ENCODE measurements at places on chromosomes 11 and 22.

DNA sequence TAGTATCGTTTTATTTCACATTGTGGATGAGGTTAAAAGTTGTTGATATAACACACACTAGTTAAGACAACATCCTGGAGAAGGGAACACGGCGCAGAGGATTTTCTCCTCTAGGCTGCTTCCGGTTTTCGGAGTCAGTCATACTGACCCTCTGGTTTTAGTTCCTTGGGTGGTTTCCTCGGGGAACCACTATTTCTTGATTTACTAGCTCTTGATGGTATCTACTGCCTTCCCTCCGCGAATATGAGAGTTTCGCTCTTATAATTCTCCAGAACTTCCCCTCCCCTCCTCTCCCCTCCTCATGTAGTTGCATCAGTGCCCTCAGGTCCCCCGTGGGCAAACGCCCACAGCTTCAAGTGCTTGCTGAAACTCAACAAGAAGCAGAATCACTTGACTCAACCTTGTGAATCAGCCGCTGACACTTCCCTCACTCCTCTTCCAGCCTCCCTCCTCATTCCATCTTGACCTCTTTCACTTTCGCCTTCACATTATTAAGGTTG, 15.9 kb upstream of the APOBEC3A start:
- no peak for DNase-seq

- DNase-seq = no peak
These were observed 123.4 kb downstream of the CTTN start for GRCh38 chr11:70521475-70522308.

DNA sequence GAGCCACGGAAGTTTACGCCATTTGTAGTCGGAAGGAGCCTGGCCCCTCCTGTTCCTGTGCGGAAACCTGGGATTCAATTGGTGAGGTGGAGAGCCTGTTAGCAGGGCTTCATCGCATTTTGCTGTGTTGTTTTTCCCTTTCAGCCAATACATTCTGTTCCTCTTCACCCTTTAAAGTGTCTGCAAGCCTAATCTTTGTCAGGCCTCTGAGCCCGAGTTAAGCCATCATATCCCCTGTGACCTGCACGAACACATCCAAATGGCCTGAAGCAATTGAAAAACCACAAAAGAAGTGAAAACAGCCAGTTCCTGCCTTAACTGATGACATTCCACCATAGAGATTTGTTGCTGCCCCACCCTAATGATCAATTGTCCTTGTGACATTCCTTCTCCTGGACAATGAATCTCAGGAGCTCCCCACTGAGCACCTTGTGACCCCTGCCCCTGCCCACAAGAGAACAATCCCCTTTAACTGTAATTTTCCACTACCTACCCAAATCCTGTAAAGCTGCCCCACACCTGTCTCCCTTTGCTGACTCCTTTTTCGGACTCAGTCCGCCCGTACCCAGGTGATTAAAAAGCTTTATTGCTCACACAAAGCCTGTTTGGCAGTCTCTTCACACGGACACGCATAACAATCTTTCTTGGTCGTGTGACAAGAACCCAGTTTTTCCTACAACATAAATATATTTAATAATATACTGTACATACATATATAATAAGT, 37.1 kb upstream of the MMP12 start:
- DNase-seq = no peak

DNA sequence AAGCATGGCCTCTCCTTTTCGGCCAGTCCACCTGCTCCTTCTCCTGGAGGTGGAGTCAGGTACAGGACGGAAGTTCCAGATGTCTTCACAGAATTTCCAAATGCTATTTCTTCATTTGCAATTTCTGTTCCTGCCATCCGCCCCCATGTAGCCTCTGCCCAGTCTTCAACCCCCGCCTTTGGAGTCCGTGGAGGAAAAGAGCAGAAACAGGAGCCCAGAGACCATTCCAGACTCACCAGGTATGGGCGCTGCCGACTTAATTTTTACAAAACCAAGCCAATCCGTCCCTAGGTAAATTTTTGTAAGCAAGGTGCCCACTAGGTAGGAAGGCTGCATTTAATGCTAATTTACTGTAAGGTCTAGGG, 28.9 kb downstream of the RELT start:
- DNase-seq = no peak

- no peak for DNase-seq
These were observed 1.1 kb upstream of the CLTCL1 start for GRCh38 chr22:19292458-19293230.

- DNase-seq = no peak
These were observed 201.3 kb downstream of the TMEM135 start for GRCh38 chr11:87239001-87239400.

DNA sequence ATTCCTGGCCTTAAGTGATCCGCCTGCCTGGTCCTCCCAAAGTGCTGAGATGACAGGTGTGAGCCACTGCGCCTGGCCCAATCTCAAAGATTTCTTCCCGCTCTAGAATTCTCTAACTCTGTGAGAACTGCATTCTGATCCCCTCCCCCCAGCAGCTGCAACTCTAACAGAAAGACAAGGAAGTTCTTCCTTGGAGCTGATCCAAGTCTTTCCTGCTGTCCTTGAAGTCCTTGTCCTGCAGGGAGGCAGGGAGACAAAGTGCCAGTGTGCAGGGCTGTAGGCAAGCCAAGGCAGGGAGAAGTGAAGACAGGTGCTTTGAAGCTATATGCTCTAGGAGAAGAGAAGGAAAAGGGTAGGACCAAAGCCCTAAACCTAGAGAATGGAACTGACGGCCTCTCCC, 9.5 kb upstream of the GGA1 start:
- no peak for DNase-seq

GRCh38 chr11:43492701-43493100, 134.0 kb downstream of the TTC17 start:
- no peak for DNase-seq

DNA sequence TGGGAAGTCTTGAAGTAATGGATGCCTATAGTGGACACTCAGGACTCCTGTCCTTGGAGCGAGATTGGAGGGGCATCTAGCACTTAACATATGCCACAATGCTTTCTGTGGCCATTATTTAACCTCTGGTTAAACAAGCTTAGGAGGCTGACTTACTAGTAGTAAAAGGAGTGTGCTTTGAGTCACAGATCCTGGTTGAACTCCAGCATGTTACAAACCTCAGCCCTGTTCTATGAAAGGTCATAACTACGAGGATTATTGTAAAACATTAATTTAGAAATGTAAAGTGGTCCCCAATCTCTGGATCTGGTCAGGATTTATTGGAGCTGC, 1.1 kb upstream of the LBHD1 start:
- DNase-seq = no peak

- DNase-seq = no peak
These were observed 17.3 kb upstream of the FGF19 start for GRCh38 chr11:69721106-69721505.

GRCh38 chr11:43690929-43691725, 10.6 kb downstream of the HSD17B12 start:
- DNase-seq = no peak

- DNase-seq = no peak
These were observed 35.5 kb upstream of the ST14 start for GRCh38 chr11:130124096-130124495.

DNA sequence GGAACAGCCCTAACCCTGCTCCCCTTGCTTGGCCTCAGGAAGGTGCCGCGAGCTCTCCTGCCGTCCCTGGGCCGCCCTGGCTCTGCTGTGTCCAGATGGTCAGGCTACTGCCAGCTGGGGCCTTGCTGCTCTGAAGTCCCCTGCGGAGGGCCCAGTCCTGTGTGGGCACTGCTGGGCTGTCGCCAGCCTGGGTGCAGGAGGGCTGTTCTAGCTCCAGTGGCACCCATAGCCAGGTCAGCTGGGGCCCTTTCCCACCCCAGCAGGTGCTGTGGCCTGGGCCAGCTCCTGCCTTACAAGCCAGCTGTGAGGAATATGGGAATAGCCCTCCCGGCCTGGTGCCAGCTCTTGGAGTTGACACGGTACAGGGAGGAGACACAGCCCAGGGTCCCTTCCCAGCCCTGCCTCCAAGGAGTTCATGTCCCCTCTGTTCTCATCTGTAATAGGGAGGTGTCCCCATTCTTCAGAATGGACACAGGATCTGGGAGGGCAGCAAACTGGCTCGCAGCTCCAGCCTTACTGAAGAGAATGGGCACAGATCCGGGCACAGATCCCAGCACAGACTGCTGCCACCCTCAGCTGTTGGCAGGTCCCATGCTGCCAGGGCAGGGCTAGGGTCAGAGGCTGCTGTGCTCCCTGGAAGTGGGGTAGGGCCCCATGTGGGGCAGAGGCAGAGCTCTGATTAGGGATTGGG, 3.9 kb downstream of the DERL3 start:
- DNase-seq = peak; percentile 72

DNA sequence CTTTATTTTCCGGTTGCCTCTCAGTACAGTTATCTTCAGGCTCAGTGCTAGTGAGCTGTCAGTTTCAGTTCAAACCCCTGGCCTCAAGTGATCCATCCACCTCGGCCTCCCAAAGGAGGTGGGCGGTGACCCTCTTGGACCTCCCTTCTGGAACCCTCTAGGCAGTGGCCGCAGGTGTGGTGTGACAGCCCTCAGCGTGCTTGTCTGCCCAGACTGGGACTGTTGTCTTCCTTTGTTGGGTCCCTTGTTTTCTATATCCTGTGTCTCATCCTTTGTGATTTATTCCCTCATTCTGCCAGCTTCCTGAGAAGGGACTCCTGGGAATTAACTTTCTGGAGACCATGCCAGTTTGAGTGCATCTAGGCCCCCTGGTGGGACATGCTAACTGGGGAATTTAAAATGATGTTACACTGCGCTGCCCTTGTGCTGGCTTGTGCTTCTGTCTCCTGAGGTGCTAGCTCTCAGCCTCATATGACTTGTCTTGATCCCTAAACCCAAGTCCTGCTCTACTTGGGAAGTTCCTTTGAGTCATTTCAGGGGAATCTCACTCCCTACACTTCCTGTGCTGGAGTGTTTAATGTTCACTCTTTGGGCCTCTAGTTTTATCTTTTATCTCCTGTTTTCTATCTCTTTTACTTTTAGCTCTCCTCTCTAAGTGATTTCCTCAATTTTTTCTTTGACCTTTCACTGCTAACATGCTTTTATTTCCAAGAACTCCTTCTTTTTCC, 19.4 kb downstream of the MED15 start:
- DNase-seq = no peak

DNA sequence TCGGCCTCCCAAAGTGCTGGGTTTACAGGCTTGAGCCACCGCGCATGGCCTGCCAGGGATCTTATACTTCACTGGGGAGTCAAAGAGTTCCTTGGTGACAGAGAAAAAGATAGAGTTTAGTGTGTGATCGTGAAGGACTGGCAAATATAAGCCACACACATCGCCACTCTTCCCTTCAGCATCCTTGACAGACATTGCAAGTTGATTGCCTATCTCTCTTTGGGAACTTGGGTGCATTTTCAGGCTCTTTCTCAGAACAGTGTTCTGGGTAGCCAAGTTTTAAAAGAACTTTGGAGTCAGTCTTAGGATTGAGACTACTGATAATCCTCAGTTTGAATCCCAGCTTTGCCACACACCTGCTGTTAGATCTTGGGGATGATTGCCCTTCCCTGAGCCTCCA, 19.8 kb downstream of the MIAT start:
- DNase-seq = no peak

- no peak for DNase-seq
These were observed 112.0 kb downstream of the ARL14EP start for GRCh38 chr11:30434901-30435300.

- DNase-seq = peak; percentile 77
These were observed 495.8 kb downstream of the BRD1 start for GRCh38 chr22:49331878-49332277.

DNA sequence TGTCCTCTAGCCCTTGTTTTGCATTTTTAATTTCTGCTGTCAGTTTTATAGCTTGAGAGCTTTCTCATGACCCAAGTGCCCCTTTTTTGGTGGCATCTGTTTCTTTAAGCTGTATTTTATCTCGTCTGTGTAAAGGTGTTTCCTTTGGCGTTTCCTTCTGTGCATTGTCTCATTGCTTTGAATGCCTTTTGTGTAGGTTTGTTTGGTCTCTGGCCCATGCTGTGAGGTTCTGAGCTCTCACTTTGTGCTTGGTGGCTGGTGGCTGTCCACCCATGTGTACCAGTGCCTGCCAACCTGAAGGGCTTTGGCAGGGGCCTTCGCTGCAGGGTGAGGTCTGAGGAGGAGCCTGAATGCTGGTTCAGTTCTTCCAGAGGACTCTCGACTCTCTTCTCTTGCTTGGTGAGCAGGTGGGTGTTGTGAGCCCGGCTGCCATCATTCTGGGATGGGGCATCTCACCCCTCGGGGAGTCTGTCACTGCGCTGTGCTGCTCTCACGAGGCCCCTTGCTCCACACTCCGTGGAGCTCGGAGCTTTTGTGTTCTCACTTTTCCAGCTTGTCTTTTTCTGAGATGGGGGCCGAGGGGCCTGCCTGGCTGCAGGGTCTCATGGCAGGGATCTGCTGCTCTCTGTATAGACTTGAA, 14.9 kb downstream of the AP2A2 start:
- DNase-seq = no peak

DNA sequence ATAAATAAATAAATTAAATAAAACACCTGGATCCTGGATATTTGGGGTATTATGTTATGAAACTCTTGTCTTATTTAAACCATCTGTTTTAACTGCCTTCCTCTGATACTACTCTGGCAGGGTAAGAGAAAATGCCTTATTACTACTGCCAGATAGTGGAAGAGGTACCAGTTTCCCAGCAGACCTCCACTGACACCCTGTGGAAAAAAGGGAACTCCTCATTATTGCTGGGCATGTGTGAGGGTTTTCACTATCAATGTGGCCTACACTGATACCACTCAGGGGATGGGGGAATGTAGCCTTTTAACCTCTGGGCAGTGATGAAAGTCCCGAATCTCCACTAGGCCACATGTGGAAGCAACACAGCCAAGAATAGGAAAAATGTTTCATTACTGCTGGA, 121.0 kb downstream of the LUZP2 start:
- DNase-seq = no peak

DNA sequence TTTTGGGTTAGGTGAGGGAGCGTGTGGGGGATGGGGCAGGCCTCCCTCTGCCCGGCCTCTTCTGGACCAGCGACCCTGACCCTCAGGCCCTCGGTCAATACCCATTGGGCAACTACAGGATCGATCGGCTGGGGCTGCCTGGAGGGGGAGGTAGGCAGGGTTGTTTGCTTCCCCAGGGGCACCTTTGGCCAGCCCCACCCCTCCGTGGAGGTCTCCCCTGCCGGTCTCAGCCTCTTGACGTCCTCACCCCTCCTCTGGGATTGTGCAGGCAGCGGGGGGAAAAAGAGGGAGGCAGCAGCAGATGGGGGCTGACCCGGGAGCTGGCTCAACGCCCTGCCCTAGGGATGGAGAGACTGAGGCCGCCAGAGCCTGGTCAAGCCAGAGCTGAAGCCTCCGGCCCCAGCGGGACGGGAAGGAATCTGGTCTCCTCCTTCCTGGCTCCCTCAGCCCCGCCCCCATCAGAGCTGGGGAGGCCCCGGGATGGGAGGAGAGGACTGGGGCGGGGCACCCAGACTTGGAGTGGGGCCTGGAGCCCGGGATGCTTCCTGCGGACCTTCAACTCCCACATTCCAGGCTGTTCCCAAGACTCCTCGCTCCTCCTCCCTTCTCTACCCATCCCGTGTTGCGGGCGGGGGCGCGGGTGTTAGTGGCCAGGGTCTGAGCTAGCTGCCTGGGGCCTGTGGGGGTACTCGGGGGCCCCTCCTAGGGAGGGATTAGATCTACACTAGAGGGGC, 14.4 kb upstream of the CDC42EP1 start:
- peak; percentile 95 for DNase-seq

- no peak for DNase-seq
These were observed 21.1 kb downstream of the MS4A6A start for GRCh38 chr11:60161766-60162165.

- no peak for DNase-seq
These were observed 110.1 kb downstream of the PPP6R3 start for GRCh38 chr11:68570691-68571090.

Measured in mesenteric fat pad (tissue), 1 donor.